ENCODE measurements at places on chromosomes 3 and 15.

DNA sequence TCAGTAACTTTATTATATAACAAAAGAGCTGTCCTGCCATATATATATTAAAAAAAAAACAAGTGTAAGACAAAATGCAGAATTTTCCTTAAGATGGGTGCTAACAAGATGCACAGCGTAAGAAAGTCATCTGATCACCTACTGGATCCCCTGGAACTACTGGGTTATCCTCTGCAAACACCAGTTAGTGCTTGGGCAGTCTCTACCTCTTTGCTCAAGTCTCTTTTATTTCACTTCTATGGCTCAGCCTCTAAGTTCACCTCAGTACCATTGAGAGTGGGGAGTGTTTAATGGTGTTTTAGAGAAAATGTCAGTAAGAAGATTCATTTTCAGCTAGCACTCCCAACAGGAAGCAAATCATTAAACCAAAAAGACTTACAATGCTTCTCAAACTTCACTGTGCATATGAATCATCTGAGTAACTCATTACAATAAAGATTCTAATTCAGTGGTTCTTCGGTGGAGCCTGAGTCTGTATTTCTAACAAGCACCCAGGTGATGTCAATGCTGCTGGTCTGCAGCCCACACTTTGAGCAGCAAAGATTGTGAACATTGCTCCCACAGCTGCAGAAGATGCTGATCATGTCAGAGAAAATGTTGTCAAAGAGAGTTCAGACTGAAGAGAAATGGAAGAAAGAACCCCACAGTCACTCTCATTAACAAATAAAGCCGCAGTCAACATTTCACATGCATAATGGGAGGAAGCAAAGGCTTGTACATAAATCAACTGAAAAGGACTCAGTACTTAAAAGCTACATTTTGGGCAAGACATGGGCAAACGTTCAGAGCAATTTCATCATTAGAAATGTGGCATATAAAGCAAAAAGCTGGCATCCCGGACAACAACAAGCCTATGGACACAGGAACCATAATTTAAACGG is 227.1 kb upstream of the ATP11B start:
- DNase-seq: no peak

- no peak for DNase-seq
These were observed 5.6 kb upstream of the FOXP1 start for GRCh38 chr3:71589132-71589531.

DNA sequence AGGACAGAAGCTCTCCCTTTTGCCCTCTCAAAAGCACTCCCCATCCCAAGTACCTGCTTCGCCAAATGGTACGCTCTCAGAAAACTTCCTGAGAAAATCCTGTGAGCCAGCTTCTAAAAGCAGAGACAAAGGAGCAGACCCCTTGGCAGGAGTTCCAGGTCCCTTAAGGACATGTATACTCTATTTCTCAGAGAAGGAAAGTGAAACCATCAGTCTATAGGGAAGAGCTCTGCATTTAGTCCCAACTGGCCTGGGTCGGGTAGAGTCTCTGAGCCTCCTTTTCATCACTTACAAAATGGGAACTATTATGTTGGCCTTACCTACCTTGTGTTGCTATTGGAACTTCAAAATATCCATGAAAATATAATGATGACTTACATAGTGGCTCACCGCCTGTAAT is 19.7 kb downstream of the DAPK2 start:
- DNase-seq: no peak

DNA sequence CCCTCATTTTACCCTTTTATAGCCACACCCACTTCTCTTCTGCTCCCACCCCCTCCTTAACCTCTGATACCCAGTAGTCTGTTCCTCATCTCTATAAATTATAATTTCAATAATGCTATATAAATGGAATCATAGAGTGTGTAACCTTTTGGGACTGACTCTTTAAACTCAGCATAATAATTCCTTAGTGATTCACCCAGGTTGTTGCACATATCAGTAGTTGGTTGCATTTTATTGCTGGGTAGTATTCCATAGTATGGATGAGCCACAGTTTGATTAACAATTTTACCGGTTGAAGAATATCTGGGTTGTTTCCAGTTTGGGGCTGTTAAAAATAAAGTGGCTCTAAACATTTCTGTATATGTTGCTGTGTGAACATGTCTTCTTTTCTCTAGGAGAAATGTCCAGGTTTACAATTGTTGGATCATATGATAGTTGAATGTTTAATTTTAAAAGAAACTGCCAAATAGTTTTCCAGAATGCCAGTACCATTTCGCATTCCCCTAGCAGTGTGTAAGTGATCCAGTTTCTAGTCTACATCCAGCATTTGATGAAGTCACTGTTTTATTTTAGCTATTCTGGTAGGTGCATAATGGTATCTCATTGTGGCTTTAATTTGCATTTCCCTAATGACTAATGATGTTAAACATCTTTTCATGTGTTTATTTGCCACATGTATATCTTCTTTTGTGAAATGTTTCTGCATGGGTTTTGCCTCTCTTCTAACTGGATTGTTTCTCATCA is 68.5 kb downstream of the VPS8 start:
- no peak for DNase-seq

GRCh38 chr3:60708191-60708975 is 542.9 kb downstream of the FHIT start:
- no peak for DNase-seq

GRCh38 chr15:98954411-98954810 is 53.2 kb downstream of the PGPEP1L start:
- no peak for DNase-seq

Measured in naive thymus-derived CD4-positive, alpha-beta T cell (primary cell).